ENCODE measurements at places on chromosomes 13 and 19. TPM values are rescaled to one million over a fixed set of nuclear protein-coding genes. Genes with fewer than 3 reads are reported as not detected.

SIGLEC5 gene
- total RNA-seq = 0.74 TPM

FPR2 gene
- total RNA-seq = not detected

ZNF880 gene
- total RNA-seq = 24.1 TPM

CYP2A7 gene
- total RNA-seq = not detected

DCT gene
- total RNA-seq = 0.29 TPM

ARHGAP35 gene
- 20.3 TPM for total RNA-seq

CYP2S1 gene
- 5.0 TPM for total RNA-seq

FUT2 gene
- total RNA-seq = not detected

SLC6A16 gene
- not detected for total RNA-seq

ZNF418 gene
- 2.5 TPM for total RNA-seq

GJB6 gene
- not detected for total RNA-seq

WIZ gene
- 7.0 TPM for total RNA-seq

TMEM145 gene
- 0.30 TPM for total RNA-seq

ATP4B gene
- not detected for total RNA-seq

UNC13A gene
- total RNA-seq = 1.2 TPM

ZNF221 gene
- total RNA-seq = 6.3 TPM

MLNR gene
- total RNA-seq = not detected

PSG1 gene
- total RNA-seq = not detected

DENND1C gene
- total RNA-seq = not detected

SYDE1 gene
- total RNA-seq = 33.0 TPM

FEM1A gene
- 14.0 TPM for total RNA-seq

PRR36 gene
- total RNA-seq = not detected

LILRB1 gene
- total RNA-seq = not detected

ZNF677 gene
- 19.4 TPM for total RNA-seq

RFPL4A gene
- 89.1 TPM for total RNA-seq

Measured in Daoy (cell line).